ENCODE measurements at places on chromosomes 16 and 17.

GRCh38 chr17:62704381-62704971, 77.0 kb downstream of the MRC2 start:
- no peak for DNase-seq

- DNase-seq: no peak
These were observed 28.6 kb upstream of the NDRG4 start for GRCh38 chr16:58471209-58471975.

DNA sequence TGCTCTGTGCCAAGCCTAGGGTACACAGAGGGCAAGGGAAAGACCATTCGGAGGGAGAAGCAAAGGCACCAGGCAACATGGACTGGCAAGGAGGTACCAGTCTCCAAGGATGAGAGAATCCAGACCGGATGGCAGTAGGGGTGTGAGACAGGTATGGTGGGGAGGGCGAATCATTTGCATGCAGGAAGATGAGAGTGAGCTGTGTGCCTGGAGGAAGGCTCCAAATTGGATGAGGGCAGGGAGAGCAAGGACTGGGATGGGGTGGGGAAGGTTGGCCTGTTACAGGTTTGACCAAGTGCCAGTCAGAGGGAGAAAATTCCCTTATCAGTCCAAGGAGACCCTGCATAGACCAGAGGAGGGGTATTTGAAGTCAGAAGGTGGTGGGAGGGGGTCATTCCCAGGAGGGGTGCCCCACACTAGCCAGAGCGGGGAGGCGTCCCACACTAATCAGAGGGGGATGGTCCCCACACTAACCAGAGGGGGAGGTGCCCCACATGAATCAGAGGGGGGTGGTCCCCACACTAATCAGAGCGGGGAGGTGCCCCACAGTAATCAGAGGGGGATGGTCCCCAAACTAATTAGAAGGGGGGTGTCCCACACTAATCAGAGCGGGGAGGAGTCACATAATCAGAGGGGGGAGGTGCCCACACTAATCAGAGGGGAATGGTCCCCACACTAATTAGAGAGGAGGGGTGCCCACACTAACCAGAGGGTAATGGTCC, 737 bp downstream of the CANT1 start:
- DNase-seq: no peak

GRCh38 chr16:86087011-86087895, 188.3 kb downstream of the IRF8 start:
- DNase-seq: no peak

DNA sequence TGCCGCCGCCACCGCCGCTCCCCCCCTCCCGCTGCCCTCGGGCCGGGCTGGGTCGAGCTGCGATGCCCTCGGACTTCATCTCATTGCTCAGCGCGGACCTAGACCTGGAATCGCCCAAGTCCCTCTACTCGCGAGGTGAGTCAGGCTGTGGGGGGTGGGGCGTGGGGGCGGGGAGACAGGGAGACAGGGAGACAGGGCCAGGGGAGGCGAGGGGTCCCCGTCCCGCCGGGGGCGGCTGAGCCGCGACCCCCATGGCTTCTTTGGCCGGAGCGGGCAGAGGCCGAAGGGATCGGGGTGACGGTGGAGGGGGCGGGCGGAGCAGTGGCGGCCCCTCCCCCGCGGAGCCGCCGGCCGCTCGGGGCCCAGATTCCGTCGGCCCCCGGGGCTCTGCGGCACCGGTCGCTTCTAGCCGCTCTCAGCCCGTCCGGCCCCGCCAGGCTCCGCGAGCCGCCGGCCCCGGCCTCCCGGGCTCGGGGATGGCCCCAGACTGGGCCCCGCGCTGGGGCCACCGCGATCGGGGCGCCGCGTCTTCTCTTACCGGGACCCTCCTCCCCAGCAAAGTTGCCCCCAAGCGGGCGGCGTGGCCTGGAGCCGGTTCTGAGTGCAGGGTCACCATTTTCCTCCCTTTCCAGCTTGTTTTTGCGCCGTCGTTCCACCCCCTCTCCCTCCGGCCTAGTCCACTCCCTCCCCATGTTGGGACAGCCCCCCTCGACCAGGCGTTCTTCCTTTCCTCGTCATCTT, 644 bp downstream of the NFAT5 start:
- no peak for DNase-seq

DNA sequence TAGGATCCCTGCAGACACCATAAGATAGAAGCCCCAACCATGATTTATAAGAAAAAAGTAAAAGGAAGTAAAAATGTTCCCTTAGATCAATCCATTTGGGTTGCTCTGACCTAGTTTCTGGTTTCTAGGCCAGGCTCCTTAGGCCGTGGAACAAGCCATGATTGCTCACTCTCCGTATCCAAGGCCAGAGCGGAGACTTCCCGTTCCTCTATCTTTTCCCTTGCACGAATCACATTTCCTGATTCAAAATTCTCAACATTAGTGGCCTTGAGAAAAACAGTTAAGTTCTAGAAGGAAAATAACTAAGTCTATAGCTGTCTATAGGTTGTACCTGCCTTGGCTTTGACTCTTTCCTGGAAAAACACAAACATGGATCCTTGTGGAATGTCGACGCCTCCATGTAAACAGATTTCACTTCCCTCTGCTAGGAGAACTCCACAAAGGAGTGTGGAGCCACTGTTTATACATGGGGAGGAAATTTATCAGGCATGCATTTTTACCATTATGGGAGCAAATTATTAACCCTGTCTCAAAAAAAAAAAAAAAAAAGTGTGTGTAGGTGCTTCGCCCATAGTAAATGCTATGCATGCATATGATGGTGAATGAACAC, 149.6 kb downstream of the ZFHX3 start:
- no peak for DNase-seq

- no peak for DNase-seq
These were observed 3.4 kb downstream of the TMEM11 start for GRCh38 chr17:21210411-21211076.

- peak; percentile 31 for DNase-seq
These were observed 1.3 kb downstream of the GSPT1 start for GRCh38 chr16:11914210-11915113.

- no peak for DNase-seq
These were observed 4.5 kb downstream of the ARHGDIA start for GRCh38 chr17:81866440-81867169.

DNA sequence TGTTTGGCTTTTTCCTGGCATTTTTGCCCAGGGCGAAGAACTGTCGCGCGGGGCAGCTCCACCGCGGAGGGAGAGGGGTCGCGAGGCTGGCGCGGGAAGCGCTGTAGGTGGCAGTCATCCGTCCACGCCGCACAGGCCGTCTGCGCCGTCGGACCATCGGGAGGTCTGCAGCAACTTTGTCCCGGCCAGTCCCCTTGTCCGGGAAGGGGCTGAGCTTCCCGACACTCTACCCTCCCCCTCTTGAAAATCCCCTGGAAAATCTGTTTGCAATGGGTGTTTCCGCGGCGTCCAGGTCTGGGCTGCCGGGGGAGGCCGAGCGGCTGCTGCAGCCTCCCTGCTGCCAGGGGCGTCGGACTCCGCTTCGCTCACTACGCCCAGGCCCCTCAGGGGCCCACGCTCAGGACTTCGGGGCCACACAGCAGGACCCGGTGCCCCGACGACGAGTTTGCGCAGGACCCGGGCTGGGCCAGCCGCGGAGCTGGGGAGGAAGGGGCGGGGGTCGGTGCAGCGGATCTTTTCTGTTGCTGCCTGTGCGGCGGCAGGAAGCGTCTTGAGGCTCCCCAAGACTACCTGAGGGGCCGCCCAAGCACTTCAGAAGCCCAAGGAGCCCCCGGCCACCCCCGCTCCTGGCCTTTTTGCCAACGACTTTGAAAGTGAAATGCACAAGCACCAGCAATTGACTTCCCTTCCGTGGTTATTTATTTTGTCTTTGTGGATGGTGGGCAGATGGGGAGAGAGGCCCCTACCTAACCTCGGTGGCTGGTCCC, 2.3 kb upstream of the CBX4 start:
- DNase-seq: peak; percentile 36

GRCh38 chr16:73527187-73527586, 479.3 kb upstream of the ZFHX3 start:
- no peak for DNase-seq

DNA sequence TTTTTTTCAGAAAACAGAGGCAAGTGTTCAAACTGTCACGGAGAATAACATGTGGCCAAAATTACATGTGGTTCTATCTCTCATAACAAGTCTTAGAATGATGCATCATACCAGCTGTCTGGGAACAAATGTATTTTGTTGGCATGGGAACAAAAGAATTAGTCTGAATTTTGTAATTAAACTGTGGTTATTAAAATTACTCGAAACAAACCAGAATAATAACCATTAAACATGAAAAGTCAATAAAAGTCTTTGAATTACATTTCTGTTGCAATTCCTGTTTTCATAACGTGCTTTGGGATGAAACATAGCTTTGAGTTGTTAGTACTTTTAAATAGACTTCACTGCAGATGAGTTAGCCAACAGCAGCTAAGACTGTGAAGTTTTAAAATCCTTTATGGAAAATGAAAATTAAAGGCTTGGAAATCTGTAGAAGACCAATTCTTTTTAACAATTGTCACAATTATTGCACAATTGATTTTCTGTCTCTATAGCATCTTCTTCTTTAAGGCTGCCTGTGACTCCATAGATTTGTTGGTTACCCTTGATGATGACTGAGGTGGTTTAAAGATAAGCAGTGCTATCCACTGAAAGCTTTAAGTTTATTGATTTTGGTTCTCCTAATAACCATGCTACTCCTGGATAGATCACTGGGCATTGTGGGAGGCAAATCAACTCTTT, 117.9 kb upstream of the AXIN2 start:
- no peak for DNase-seq
